ENCODE measurements at places on chromosomes 6 and 20.

DNA sequence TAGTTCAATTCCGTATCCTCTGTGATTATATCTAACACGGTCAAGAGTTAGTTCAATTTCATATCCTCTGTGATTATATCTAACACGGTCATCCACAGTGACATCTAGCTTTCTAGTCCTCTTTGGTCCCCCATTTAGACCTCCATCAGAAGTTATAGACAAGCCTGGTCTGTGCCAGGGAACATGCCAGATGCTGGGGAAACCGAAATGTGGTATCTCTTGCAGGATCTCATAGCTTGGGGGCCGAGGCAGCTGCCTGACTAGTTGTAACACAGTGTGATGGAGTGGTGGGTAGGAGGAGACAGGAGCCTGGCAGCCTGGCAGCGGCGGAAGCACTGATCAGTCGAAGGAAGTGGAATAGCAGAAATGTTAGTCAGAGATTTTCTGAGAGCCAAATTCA lies 13.8 kb upstream of the SMOC2 start:
- no peak for DNase-seq

GRCh38 chr6:1267790-1268762 lies 43.8 kb upstream of the FOXQ1 start:
- DNase-seq, result no peak

- no peak for DNase-seq
Observed at GRCh38 chr20:46678516-46678915, 10.7 kb downstream of the TP53RK start.

- no peak for DNase-seq
Observed at GRCh38 chr20:9022376-9022775, 46.5 kb upstream of the PLCB4 start.

DNA sequence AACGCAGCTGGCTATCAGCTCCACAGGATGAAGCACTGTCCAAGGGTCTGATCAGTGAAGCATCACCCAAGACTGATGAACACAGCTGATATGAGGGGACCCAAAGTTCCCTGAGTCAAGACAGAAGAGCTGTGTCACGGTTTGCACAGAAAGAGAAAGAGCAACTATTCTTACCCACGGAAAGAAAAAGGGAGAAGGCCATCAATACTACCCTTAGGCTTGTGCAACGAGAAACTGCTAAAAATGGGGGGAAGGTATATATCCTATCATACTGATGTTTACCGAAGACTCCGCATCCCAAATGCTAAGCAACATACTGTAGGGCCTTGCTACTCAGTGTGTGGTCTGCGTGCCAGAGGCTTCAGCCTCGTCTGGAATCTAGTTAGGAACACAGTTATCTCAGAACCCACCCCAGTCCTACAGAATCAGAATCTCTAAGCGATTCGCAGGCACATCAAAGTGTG lies 665 bp downstream of the FASTKD5 start:
- DNase-seq, result no peak

- no peak for DNase-seq
Observed at GRCh38 chr6:26340066-26340465, 24.9 kb upstream of the BTN3A2 start.

- no peak for DNase-seq
Observed at GRCh38 chr6:24761193-24761835, 13.4 kb upstream of the GMNN start.

DNA sequence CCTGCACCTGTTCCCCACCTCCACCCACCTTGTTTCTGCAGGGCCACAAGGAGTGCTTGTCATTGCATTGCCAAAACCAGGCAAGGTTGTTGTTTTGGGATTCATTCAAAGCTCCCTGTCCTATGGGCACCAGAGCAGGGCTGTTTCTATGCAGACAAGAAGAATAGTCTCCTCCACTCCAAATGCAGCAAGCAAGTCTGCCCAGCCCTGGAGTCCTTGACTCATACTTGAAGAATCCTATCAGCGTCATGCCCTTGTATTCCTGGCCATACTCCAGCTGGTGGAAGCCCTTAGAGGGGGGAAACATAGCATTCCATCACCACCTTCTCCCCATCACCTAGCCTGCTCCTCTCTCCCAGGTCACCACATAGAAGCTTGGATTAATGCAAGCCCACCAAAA lies 145.3 kb upstream of the ECI2 start:
- no peak for DNase-seq

- no peak for DNase-seq
Observed at GRCh38 chr6:33513213-33513612, 58.8 kb downstream of the ZBTB9 start.

DNA sequence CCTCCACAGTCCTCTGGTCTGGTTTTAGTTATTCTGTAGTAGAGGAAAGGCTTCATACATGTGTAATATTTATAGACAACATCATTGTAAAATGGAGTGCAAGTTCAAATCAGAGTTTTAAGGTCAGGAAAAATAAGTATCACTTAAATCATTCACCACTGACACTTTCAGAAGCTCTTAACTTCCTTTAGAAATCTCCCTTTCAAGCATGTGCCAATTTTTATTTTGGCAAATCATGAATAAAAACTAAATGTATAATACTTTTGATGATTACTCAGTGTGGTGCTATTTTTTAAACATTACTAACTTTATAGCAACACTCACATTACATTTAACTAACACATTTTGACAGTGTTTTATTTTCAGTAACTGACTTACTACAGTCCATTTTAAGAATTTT lies 112.2 kb downstream of the OGFRL1 start:
- no peak for DNase-seq

DNA sequence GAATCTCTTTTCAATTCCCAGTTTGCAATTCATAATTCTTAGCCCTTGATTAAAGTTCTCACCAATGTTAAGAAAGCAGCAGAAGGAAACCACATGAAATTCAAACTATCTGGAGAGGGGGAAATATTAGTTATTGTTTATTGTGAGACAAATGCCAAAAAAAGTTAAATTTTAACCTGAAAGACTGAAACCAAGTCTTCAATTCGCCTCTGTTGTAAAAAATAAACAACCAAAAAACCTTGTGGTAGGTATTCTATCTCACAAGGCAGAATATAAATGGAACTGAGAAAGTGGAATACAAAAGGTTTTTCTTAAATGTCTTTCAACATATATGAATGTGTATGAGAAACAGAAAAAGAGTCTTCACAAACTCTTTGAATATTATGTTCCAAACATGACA lies 24.8 kb downstream of the TMX4 start:
- no peak for DNase-seq
